ENCODE measurements at places on chromosomes 4 and X. TPM values are rescaled to one million over a fixed set of nuclear protein-coding genes. Genes with fewer than 3 reads are reported as not detected.

GRCh38 chrX:140249088-140249487 is 255.8 kb downstream of the SOX3 start:
- DNase-seq, result no peak

DNA sequence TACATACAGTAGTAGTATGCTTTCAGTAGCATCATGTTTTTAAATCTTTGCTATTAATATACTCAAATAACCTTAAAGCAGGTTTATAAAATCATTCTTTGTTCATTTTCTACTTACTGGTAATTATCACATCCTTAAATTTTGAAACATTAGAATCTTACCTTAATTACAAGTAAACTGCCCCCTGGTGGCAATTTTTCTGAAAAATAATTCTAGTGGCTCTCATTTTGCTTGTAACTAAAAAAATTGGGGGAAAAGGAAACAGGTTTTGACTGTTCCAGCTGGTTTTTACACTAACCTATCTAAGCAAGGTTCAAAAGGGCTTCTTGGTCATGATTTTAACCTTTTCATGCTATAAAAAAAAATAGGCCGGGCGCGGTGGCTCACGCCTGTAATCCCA is 18.5 kb upstream of the DCAF4L1 start:
- no peak for DNase-seq

Gene PABPC1L2A
- not detected for total RNA-seq

Gene CLCN5
- 10.4 TPM for total RNA-seq

Gene SLC49A3
- total RNA-seq, result 3.6 TPM

GRCh38 chrX:119505945-119506344 is 37.7 kb downstream of the SLC25A5 start:
- no peak for DNase-seq

DNA sequence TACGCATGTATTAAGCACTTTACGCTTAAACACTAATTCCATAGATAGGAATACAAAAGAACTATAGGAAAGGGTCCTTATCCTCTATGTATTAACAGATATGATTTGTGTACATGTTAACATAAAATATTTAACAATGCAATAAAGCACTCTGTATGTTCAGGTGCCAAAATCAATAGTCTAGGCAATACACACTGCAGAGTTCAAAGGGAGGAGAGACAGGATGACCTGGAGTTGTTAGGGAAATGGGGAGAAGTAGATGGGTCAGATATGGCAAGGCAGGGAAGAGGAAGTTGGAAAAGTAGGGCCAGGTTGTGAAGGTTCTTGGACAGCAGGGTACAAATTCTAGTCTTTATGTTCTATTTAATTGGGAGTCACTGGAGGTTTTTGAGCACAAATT is 2.9 kb downstream of the SGCB start:
- DNase-seq, result no peak

GRCh38 chr4:663438-664428 is 10.3 kb downstream of the ATP5ME start:
- peak; percentile 74 for DNase-seq

Gene MAPK10
- 135 TPM for total RNA-seq

Gene SHOX
- 0.96 TPM for total RNA-seq

Gene CCDC149
- total RNA-seq, result 17.8 TPM

DNA sequence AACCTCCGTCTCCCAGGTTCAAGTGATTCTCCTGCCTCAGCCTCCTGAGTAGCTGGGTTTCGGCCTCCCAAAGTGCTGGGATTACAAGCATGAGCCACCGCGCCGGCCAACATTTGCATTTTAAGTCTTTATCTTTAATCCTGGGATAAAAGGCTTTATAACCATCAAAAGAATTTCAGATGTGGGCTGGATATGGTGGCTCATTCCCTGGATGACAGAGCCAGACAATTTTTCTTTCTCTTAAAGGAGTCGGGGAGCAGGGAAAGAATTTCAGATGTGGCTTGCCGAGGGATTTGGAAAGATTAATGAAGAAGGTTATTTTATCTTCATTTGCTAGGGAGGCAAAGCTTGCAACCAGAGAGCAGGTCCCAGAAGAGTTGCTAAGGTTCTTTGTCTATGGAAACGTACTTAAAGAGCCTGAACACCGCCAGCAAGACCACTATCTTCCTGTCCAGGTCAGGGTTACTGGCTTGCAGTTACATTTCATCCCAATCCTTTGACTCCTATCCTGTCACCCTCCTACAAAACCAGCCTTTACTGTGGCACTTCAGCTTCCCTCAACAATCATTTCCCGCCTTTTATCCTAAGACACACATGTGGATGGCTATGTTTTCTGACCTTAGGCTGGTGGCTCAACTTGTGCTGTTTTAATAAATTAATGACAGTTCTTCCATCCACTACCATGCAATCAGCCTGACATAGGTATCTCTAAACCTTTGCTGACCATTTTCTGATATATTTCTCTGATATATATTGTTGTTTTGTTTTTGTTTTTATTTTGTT is 3.9 kb upstream of the KLHL8 start:
- peak; percentile 92 for DNase-seq

Gene GATA1
- total RNA-seq, result not detected

GRCh38 chrX:21674430-21675186 is 16.5 kb upstream of the KLHL34 start:
- no peak for DNase-seq

Gene FGFBP1
- total RNA-seq, result 10.6 TPM

Gene HTT-AS
- not detected for total RNA-seq

Gene POF1B
- 9.9 TPM for total RNA-seq

Gene ESX1
- not detected for total RNA-seq

DNA sequence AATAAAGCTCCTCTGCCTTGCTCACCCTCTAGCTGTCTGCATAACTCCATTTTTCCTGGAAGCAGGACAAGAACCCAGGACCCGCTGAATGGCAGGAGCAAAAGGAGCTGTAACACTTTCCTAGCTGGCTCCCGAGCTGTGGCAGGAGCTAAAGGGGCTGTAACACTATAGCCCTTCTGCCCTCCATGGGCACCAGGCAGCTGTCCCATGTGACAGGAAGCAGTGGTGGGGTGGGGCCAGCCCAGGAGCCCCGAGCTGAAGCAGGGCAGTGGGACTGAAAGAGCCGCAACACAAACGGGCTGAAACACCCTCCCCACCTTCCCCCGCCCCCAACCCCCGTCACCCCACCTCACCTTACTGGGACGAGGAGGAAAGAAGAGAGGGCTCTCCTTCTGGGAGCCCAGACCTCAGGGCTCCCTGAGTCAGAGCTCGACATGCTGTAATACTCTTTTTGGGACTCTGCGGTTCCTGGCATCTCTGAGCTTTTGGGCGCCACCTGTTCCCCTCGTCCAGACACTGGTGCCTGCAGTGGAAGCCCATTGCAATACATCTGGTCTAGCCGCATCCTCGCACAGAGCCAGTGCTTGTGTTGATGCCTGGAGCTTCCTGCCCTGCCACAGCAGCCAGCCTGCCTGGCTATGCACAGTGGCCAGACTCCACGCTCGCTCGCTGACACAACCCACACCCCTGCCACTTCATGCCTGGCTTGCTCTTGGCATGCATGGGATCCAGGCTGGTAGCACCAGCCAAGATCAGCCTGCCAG is 39.4 kb downstream of the PPM1K start:
- no peak for DNase-seq

Gene XAGE2
- not detected for total RNA-seq

DNA sequence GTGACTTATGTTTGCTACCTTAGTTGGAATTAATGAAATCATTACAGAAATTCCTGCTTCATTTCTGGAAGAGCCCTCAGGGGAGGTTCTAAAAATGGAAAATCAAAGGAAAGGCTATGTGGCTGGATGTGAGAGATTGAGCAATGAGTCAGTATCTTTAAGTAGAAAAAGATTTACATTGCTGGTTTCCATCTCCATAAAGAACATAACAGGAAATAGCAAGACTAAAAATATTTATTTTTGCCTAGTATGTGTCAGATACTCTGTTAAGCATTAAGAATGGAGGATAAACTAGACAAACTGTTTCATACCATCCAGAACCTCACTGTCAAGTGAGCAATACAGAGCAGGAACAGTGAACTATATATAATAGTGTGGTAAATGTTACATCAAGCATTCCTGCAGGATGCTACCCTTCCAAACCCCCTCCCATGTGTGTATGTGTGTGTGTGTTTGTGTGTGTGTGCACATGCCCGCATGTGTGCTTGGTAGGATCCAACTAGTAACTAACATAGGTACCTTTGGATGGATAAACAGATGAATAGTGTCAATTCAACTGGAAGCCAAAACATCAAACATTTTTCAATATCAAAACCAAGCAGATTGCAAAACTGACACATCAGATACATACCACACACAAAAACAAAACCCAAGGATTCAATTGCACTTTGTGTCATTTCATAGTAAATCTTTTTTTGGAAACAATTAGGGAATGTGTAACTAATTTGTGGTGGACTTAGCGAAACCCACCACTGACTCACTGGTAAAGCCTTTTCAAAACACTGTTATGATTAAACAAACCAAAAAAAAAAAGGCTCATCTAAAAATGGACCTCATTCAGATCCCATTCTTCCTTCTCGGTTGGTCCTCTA is 223.4 kb downstream of the SHROOM3 start:
- peak; percentile 77 for DNase-seq

- peak; percentile 69 for DNase-seq
Measured at GRCh38 chr4:166972071-166972470, 262.2 kb downstream of the SPOCK3 start.

DNA sequence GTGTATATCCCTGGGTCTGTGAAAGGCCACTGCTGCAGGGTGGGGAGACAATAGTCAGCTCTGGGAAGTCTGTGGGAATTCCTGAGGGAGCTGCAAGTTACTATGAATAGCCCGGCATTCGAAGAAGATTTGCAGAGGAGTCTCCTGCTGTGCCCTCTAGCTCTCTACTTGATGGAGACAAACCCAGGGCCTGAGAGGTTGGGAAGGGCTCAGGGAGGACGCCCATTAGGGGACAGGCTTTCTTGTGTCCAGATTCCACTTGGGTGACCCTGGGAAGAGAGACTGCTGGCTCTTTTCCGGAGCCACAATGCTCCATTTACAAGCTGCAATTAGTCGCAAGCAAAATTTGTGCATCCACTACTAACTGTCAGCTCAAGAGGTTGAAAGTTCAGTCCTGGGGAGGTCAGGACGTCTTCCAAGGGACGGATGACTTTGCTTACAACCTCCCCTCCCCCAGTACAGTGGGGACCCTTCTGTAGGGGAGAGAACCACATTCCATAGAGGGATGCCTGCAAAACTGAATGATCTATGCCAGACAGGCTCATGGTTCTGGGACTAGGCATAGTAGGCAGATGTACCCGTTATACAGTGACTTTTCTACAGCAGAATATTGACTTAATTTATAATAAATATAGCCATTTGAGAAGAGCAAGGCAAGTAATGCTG is 48.2 kb upstream of the PHOX2B start:
- DNase-seq, result peak; percentile 57

DNA sequence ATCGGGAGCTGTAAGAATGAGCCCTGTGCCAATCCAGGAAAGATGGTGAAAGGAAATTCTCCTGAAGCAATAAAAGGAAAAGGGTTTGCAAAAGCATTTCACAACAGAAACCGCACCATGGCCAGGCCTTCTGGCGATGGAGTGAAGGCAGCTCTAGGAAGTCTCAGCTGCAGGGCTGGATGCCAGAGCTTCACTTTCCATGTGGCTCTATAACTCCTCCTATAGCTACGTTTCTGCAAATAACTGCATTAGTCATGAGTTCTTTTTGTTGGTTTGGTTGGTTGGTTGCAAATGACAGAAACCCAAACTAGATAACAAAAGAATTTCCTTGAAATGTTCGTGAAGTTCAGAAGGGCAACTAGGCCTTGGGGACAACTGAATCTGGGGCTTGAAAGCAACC is 84.6 kb downstream of the RELL1 start:
- peak; percentile 52 for DNase-seq

Gene FRMPD3
- 2.4 TPM for total RNA-seq

DNA sequence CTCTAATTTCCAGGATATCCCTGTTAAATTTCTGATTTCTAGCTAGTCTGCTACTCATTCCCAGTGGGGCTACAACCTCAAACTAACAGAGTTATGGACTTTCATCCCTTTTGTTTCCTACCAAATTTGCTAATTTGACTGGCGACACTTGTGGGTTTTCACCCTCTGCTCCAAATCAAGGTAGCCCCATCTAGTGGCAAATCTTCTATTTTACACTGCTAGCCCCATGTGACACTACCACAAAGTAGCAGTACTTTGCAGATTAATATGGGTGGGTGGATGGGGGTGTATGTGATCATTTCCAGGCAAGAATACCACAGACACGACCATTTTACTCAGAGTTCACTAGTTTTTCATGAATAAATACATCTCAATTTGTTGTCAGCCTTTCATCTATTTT is 150.3 kb downstream of the MSL3 start:
- no peak for DNase-seq

- no peak for DNase-seq
Measured at GRCh38 chr4:88196013-88196365, 37.5 kb upstream of the ABCG2 start.

DNA sequence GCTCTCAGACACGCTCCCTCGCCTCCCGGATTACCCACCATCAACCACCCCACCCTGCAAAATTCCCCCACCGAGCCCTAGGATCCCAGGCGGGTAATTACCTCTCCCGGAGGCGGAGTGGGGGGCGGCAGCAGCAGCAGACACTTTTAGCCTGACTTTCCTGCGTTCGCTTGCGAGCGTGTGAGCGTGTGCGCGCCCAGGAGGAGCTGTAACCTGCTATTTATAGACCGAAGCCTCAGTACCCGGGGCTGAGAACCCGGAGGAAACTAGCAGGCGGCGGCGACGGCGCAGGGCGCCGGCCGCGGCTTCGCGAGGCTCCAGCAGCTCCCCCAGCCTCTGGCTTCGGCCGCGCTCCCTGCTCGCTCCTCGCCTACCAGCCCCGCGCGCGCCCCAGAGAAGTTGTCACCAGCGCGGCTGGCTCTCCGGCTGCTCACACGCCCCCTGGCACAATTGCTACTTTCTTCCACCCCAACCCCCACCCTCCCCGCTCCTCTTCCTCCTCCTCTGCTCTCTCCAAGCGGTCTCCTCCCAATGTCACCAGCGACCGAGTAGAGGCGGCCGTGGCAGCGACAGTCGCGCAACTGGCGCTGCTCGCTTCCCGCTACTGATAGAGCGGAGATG is at the start of gene INPP4B:
Gene INPP4B, minus strand, starts transcription at position 194 of the 621 bp plus-strand sequence.
- DNase-seq, result peak; percentile 68

Gene ARHGAP6
- total RNA-seq, result 5.1 TPM

Gene NRK
- total RNA-seq, result 2.4 TPM

DNA sequence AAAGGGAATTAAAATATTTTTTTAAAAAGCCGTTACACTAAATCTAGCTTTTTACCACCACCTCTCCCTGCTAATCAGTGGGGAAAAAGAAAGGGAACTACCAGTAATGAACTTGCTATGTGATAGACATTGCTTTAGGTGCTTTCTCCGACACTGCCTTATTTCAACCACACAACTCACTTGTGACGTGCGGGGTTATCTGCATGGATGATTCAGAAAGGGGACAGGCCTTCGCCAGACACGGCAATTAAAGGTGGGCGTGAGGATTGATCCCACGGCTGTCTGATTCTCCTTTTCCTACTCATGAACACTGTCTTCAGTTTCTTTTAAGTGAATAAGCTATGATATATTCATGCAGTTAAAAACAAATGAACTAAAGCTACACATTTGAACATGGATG is 882 bp upstream of the CXCR3 start:
- no peak for DNase-seq

All from umbilical cord (tissue), 2 donors.